ENCODE measurements at places on chromosomes 12 and 14.

DNA sequence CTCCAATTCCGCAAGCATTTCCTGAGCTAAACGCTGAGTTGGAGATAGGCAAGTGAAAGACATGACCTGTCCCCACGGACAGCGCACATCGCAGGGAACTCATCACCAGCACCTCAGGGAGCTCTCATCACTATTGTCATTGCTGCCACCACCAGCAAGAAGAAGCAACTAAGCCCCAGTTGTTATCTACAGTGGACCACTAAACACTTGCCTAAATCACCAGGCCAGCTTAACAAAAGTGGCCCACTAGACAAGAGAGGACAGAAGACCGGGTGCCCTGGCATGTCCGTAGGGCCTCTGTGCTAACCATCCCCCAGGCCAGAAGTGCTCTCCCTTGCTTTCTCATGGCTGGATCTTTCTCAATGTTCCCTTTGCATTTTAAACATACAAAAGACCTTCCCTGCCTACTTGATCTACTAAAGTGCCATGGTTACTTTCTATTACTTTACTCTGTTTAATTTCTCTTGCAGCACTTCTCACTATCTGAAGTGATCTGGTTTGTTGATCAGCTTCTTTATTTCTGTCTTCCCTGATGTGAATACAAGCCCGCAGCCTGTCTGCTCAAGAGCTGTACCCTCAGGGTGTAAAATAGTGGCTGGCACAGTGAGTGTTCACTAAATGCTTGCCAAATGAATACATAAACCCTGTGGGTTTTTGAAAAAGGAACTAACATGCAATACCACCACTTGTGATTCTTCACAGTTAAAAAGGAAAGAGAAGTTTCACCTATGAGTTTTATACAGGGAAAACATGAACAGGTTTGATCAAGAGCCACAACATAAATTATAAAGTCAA lies 60.9 kb upstream of the RFLNA start:
- no peak for DNase-seq

DNA sequence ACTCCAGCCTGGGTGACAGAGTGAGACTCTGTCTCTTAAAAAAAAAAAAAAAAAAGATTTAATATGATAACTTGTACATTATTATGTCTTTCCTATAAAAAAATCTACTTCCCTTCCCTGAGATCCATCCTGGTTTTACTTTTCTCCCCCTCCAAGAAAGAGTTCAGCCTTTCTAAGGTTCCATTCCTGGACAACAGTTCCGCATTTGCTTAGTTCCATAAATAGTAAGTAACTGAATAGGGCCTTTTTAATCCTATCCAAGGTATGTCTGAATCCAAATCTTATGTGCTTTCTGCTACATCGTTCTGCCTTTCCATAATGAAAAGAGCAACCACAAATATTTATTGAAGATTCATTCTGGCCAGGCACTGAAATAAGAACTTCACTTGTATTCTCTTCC lies 187.8 kb downstream of the DACT1 start:
- DNase-seq, result no peak

DNA sequence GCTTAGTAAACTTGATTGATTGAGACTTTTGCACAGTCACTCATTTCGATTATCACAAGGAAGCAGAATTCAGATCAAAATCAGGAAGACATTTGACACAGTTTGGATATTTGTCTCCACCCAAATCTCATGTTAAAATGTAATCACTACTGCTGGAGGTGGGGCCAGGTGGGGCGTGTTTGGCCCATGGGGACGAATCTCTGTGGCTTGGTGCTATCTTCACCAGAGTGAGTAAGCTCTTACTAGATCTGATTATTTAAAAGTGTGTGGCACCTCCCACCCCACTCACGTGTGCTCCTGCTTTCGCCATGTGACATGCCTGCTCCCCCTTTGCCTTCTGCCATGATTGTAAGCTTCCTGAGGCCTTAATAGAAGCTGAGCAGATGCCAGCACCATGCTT lies 291.4 kb downstream of the PCNX1 start:
- no peak for DNase-seq

DNA sequence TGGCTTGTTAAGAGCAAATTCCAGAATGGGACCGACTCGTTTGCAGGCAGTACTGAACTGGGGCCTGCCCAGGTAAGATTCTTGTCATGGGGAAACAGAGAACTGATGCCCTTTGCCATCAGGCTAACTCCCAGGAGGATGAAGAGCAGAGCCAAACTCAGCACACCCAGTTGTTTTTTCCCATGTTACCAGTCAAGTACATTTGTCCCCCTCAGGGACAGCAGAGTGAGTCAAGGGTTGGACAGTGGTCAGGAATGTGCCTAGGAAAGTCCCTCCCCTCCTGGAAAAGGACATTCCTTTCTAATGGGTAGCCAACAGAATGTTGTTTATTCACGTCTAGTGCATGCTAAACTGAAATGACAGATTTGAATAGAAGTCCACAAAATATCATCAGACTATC lies 1.6 kb downstream of the ART4 start:
- DNase-seq, result no peak

DNA sequence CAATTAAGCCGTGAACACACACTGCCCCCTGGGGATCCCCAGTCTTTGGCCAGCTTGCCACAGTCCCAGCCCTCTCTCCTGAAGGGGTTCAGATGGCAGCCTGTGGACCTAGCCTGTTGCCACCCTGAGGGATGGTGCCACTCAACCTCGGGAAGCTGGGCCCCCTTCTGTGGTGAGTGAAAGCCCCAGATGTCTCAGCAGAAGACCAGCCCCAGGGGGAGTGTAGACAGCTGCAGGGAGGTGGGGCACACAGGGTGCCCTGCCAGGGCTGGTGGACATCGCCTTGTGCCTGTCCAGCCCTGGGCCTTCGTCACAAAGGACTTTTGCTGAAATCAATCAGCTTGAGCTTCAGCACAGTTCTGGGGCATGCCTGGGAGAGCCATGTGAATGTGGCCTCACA lies 32.4 kb downstream of the C14orf132 start:
- DNase-seq, result no peak

DNA sequence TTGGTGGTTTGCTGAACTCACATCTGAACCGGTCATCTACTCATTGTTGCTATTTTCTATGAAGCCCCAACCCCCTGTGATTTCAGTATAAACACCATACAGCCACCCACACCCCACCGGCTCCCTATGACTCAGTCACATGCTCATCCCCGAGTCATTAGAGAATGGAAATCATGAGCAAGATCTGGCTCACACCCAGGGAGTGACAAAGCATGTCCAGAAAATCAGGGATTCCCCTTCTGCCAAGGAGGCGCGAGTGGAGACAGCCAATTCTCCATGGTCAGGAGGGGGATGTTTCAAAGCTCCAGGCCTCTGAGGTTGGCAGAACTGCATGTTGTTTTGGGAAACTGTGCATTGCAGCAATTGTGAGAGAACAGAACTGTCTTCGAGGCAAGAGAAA lies 657.5 kb upstream of the TBX3 start:
- DNase-seq, result no peak

DNA sequence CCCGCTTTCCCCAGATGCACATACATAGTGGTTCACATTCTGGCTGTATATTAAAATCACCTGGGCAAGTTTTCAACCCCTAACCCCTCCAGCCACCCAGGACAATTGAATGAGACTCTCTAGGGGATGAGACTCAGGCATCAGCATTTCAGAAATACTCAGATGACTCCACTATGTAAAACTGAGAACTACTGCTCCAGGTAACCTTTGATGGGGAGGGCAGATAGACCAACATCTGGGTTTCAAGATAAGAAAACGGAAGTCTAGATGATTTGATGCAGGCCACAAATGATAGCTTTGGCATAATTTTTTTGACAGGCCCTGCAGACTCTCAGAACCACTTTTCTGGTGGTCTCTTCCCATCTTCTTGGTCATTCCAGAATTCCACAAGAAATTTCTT lies 341.1 kb downstream of the EMP1 start:
- no peak for DNase-seq

DNA sequence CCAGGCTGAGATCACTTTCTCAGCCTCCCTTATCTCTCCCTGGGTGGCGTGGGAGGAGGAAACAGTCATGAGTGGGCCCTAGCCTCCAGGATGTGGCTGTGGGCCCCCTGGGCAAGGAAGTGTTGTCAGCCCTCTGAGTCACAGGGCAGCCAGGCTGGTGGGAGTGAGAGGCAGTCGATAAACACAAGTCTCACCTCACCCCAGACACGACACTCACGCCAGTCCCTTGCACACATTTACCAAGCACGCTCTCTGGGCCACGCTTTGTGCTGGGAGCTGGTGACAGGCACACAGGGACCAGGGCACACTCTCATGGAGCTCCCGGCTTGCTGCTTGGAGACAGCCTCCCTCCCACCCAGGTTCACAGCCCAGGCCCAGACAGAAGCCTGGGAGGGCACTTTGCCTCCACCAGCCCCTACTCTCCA lies 1.9 kb upstream of the KRT79 start:
- DNase-seq, result peak; percentile 42

GRCh38 chr14:99127651-99128167 lies 144.3 kb downstream of the BCL11B start:
- DNase-seq, result no peak

GRCh38 chr12:111521801-111522200 lies 77.3 kb downstream of the ATXN2 start:
- no peak for DNase-seq

DNA sequence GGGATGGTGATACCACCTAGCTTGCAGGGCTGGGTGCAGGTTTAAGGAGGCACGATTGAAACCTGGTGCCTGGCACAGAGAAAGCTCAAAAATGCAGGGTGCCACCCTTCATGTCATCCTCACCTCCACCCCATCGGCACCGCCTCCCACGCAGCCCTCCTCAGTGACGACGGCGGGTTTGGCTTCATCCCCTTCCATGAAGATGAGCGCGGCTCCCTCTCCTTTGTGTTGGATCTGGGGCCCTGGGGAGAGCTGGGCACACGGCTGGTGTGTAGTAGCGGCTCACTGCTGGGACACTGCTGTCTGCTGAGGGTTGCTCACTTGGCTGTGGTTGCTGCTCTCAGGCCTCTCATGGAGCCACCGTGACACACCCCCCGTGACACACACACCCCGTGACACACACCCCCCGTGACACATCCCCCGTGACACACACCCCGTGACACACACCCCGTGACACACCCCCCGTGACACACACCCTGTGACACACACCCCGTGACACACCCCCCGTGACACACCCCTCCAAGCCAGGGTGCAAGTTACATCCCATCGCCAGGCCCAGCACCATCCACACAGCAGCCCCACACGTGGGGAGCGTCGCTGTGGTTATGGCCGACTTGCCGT lies 42.9 kb upstream of the FZD10 start:
- DNase-seq, result no peak

- DNase-seq, result no peak
Measured at GRCh38 chr14:76311079-76311758, 64.7 kb upstream of the ESRRB start.

GRCh38 chr12:88570103-88570502 lies 10.2 kb downstream of the KITLG start:
- DNase-seq, result no peak

- no peak for DNase-seq
Measured at GRCh38 chr12:67741270-67741669, 92.7 kb downstream of the DYRK2 start.

- no peak for DNase-seq
Measured at GRCh38 chr12:56716933-56717880, 7.9 kb downstream of the NACA start.

- no peak for DNase-seq
Measured at GRCh38 chr14:103216857-103217256, 93.6 kb downstream of the TNFAIP2 start.

DNA sequence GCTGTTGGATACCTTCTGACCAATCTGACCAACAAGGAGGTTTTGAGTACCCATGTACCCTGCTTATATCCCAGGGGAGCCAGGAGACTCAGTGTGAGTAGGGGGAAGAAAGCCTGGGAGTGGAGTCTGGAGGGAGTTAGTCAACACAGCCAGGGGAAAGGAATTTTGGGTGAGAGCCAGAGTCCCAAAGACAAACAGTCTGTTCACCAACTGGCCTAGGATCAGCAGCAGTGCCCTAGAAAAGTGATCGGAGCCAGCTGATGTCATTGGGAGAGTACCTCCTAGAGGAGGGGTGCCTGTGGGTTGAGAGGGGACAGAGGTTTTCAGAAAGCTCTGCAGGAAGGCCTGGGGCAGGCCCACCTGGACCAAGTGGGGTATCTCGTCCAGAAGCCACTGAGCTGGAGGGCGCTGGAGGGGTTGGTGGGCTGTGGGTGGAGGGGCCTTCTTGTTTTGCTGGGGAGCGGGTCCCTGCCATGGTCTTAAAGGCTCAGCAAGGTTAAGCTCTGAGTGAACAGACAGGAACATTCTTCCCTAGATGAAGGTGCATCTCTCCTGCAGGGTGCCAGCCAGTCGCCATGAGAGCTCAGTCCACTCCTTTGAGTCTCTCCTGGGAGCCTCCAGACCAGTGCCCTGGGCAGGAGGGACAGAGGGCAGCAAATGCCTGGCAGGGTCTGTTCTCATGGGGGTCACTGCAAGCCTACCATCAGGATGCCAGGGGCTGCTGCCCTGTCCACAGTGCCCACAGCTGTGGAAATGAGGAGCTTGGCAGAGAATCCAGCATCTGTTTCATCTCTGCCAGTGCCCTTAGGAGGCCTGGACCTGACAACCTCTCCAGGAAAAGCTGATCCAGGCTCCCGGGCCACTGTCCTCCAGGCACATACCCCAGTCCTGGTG lies 63.6 kb downstream of the CHGA start:
- no peak for DNase-seq

GRCh38 chr12:88035907-88036289 lies 6.7 kb upstream of the C12orf50 start:
- no peak for DNase-seq

- no peak for DNase-seq
Measured at GRCh38 chr12:106873983-106874382, 81.7 kb upstream of the TMEM263 start.

- no peak for DNase-seq
Measured at GRCh38 chr12:49197256-49197655, 8.4 kb upstream of the TUBA1A start.

DNA sequence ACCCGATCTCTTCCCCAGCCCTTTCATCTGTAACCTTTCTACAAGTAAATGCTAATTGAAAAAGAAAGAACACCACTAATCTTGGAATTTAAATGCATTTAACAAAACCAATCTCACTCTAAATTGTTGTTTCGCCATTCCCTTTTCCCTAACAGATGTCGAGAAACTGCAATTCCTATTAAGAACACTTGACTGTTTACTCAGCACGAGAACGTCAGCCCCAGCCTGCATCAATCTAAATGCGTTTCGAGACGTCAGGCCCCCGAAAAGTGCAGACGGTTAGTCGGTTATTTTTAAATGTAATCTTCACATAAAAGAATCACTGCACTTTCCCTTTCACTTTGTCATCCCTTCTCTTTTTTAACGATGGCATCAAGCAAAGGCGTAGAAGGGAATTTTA lies 837.6 kb downstream of the VRK1 start:
- no peak for DNase-seq

GRCh38 chr12:42172441-42173210 lies 28.0 kb upstream of the GXYLT1 start:
- DNase-seq, result no peak

DNA sequence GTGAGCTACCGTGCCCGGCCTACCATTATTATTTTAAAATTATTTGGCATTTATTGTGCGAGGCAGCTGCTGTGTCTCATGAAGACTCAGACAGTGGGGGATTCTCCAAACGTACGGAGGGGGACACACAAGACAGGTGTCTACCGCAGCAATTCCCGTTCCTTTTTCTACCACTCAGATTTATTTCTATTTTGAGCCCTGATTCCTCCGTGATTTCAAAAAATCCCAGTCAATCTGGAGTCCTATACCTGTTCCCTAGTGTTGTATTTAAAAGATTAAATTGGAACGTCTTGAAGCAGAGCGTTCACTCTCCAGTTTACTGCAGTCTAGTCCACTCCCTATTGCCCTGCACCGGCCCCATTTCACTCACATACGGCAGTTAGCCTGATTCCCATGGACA lies 97.9 kb downstream of the AACS start:
- no peak for DNase-seq
